ENCODE measurements at places on chromosomes 7 and 10.

DNA sequence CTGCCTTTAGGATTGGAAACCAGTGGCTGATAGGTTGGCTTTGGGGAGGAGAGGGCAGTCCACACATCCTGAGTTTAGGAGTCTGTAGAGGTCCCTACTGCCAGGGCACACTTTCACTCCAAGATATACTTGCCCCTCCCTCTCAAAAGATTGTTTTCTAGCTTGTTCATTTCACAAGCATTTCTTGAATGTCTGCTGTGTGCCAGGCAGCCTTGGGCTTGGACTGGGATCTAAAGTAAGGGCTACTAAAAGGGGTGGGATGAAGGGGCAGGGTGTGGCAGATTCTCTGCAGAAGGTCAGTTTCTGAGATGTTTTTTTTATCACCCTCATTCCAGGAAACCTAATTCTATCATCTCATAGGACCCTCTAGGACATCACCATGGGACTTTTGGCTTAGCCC is 272.4 kb downstream of the SKAP2 start:
- DNase-seq: no peak

DNA sequence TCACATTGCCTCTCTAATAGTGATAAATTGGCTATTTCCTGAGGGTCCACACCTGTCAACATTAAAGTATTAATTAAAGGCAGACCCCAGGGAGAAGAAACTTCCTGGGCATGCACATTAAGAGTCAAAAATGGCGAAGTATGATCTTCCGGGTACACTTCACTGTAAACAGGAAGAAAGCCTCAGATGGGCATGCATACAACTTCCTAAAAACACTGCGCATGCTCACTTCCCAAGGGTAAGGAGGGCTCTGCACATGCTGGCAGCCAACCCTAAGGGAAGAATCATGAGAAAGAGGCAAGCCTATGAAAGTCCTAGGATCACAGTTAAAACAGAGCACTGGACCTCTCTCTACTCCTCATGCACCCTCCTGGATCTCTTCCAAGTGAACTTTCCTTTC is 80.1 kb upstream of the IMMP2L start:
- no peak for DNase-seq

DNA sequence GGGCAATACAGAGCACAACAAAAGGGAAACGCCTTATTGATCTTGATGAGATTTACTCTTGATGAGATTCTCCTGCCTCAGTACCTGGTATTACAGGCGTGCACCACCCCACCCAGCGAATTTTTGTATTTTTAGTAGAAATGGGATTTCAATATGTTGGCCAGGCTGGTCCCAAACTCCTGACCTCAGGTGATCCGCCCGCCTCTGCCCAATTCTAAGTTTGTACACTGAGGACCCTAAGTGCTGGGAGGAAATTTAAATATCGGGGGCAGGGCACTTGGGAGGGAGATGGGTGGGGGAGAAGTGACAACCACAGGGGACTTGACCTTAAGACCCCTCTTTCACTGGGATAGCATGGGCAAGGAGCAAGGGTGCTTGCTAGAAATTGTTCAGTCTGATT is 14.1 kb downstream of the HNRNPF start:
- no peak for DNase-seq

DNA sequence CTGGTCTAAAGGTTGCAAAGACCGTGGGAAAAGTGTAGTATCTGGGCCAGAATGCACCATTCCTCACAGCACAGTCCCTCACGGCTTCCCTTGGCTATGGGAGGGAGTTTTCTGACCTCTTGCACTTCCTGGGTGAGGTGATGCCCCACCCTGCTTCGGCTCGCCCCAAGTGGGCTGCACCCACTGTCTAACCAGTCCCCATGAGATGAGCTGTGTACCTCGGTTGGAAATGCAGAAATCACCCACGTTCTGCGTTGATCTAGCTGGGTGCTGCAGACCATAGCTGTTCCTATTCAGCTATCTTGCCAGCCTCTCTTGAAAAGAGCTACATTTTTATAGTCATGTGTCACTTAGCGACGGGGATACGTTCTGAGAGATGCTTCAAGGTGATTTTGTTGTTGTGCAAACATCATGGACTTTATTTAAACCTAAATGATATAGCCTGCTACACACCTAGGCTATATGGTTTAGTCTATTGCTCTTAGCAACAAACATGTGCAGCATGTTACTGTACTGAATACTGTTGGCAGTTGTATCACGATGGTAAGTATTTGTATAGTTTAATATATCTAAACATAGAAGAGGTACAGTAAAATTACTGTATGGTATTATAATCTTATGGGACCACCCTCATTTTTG is 120.0 kb downstream of the PPP1R9A start:
- DNase-seq: no peak

DNA sequence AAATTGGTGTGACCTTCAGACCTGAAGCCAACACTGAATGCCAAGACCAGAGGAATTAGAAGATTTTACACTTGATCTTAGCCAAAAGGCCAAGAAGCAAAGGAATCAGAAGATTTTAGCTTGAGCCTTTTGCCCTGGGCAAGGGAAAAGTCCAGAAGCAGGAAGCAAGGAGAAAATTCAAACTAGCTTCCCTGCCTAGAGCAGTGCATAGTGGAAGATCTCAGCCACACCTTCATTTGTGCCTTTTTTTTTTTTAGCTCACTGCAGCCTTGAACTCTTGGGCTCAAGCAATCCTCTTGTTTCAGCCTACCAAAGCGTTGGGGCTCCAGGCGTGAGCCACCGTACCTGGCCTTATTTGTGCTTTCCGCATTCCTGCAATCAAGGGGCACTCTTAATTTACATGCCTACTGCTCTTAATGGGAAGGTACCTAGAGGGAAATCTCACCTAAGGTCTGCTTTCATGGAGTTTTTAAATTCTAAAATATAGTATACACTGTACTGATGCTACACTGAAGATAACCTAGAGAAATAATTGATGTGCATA is 8.3 kb upstream of the PIP4K2A start:
- DNase-seq: no peak

DNA sequence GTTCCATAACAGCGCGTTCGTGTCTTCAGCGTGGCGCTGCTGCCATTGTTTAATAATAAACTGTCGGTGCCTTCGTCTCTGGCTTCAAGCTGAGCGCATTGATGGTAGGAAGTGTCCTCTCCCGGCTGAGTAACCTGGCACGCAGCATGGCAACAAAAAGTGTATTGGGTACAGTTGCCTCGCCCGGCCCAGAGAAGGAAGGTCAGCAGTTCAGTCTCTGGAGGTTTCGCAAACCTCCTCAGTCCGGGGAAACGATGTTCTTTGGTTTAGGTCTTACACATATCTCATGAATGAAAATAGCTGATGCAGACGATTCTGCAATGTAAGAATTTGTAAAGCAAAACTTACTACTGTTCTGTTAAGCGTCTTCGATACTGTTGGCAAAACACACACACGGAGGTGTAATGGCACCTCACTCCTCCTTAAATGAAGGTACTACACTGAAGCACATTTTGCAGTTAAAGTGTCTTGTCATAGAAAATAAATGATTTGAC is 739 bp upstream of the CCDC186 start:
- no peak for DNase-seq

DNA sequence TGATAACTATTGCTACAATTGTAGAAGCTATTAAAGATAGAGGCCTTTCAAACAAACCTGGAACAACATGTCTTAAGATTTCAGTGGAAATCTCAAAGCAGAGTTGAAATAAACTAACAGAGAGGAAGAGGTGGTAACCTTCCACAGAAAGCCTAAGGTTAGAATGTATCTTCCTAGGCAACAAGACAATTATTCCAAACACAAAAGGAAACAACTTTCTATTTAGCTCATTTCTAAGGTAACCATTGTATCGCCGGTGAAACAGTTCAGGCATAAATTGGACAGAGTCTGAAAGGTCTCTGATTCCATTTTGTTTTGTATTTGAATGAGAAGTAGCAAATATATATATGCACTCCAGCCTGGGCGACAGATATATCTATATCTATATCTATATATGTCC is 30.7 kb upstream of the HYCC1 start:
- no peak for DNase-seq

DNA sequence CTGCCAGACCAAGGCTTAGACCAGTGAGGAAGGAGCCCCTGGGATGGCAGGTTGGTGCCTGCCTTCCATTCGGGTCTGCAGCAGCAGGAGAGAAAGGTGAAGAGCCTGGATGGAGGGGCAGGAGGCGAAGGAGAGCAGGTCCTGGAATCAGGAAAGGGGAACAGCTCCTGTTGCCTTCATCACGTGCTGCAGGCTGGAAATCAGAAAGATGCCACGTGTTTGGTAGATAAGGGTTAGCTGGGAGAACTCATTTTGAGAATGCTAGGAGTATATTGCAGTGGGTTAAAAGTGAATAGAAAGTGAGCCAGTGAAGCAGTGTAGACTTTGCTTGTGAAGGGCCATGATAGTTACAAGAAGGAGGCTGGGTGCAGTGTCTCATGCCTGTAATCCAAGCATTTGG is 371.8 kb downstream of the PAXIP1 start:
- no peak for DNase-seq

- DNase-seq: no peak
Measured at GRCh38 chr7:105975770-105976417, 12.8 kb downstream of the CDHR3 start.

GRCh38 chr7:87886875-87887274 is 10.6 kb downstream of the DBF4 start:
- no peak for DNase-seq

- no peak for DNase-seq
Measured at GRCh38 chr7:110186334-110186733, 904.6 kb upstream of the LRRN3 start.

GRCh38 chr10:96306516-96306915 is 2.3 kb downstream of the DNTT start:
- DNase-seq: no peak

DNA sequence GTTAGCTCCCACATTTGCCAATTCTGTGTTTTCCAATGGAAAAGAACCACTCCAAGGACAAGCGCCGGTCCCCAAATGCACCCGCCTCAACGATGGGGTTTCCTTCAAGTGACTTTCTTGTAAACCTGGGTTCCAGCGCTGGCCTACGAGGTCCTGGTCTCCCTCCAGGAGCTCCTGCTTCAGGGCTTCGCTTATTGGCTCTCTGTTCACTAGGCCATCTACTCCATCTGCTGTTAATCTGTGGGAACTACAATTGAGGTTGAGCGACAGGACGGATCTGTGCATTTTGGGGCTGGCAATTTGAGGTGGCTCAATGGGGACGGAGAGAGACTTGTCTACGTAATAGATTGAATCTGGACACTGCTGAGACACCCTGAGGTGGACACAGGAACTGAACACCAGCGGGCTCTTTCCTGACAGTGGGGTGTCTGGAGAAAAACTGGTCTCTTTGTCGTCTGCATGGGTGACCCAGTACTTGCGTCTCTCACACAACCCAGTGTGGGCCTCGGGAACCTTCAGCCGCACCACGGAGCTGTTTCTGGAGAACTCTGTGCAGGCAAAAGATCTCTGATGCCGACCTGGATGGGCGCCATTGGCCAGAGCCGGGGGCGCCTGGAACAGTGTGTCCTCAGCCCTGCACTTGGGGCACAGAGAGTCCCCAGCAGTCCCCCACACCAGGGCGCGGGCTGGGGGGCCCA is 115.9 kb upstream of the ADAM12 start:
- no peak for DNase-seq

DNA sequence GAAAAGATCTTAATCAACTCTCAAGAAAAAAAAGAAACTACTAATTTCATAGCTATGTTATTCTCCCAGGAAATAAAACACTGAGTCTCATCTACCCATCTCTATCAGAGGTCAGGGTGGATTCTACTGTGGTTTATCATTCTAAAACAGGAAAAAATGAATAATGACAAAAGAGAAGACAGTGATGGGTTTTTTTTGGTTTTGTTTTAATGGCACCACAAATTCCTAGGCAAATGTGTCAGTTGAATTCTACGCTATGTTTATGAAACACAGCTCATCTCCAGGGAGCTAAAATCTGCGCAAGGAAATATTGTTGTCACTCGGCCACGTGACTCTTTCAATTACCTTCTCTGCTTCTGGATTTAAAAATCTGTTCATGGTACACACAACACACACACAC is 393.4 kb upstream of the SORCS1 start:
- DNase-seq: no peak

- no peak for DNase-seq
Measured at GRCh38 chr10:107022600-107023354, 141.7 kb downstream of the SORCS1 start.

- no peak for DNase-seq
Measured at GRCh38 chr7:143374561-143374960, 6.6 kb upstream of the ZYX start.

DNA sequence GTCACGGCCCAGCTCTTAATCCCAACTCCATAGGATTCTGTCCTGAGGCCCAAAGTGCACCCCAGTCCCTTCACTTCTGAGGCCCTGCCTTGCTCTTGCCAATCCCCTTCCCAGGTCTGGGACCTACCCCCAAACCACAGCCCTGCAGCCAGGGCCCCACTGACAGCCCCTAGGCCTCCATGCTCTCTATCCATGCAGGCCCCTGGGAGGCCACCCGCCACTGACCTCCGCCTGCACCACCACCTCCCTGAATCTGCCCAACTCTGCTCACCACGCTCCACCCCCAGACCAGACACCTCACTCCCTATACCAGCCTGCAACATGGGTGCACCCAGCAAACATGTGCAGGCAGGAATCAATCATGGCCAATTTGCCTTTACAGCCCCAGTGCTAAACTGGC is 10.2 kb downstream of the SLIT1 start:
- DNase-seq: no peak

GRCh38 chr10:129199826-129200225 is 267.2 kb upstream of the MGMT start:
- no peak for DNase-seq

- no peak for DNase-seq
Measured at GRCh38 chr10:21944727-21945386, 58.7 kb downstream of the DNAJC1 start.

DNA sequence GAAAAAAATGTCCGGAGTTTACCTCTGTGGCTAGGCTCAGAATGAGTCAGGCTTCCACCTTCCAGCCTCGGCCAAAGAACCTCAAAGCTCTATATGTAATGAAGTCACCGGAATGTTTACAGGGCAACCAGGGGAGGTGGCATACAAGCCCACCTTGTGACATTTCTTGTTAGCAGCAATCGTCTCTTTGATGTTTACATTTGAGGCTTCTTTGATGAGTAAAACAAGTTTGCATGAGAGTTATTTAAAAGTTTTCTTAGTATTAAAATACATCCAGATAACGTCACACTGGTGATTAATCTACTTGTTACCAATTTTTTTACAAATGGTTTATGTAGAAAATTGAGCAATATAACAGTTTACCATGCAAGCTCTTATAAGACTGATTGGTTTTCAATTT is 133.1 kb upstream of the ADAM12 start:
- DNase-seq: no peak

- no peak for DNase-seq
Measured at GRCh38 chr7:98514211-98515031, 102.7 kb upstream of the NPTX2 start.

DNA sequence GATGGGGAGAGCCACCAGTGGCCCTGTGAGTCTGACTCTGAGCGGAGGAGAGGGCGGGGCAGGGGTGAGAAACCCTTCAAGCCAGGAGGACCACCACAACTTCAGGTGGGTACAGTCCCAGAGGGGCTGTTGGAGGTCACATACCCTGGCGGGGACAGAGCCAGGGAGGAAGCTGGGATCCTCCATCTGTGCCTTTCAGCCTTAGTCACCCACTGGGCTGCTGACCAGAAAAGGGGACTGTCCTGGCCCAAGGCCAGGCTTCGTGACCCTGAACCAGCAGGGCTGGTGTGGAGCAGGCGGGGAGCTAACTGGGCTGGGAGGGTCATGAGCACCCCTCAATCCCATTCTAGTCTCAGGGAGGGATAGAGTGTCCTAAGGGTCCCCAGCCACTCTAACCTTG is 1.5 kb upstream of the CALHM3 start:
- DNase-seq: no peak

- DNase-seq: no peak
Measured at GRCh38 chr7:56105508-56105907, 768 bp downstream of the CHCHD2 start.

GRCh38 chr10:131573707-131574106 is 262.2 kb upstream of the TCERG1L start:
- no peak for DNase-seq
